Colonic mucosa (tissue), 4 donors: ENCODE measurements at places on chromosomes 5 and 9. TPM values are rescaled to one million over a fixed set of nuclear protein-coding genes. Genes with fewer than 3 reads are reported as not detected.

Gene SNAPC3
- 36.9 TPM for total RNA-seq

DNA sequence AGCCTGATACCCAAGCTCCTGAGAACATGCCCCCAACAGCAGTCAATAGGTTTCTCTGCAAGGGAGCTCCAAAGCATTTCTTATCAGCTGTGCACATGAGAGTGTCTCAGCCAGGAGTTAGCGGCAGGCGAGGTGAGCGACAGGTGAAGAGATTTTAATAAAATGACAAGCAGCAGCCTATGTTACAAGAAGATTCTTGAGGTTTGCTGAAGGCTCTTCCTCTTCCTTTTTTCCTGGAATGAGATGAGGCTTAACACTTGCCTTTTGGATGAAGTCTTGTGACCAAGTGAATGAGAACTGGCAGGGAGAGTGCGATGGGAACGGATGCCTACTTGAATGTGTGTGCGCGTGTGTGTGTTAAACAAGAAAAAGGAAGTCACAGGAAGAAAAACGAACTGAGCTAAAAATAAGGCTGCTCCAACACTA lies 76.1 kb downstream of the SHB start:
- DNase-seq: no peak

Gene STPG3
- not detected for total RNA-seq

Gene AQP7
- 7.4 TPM for total RNA-seq

Gene FOXD4L3
- not detected for total RNA-seq

GRCh38 chr5:97931829-97932228 lies 748.8 kb upstream of the RIOK2 start:
- no peak for DNase-seq
